ENCODE measurements at places on chromosomes 4 and X.

DNA sequence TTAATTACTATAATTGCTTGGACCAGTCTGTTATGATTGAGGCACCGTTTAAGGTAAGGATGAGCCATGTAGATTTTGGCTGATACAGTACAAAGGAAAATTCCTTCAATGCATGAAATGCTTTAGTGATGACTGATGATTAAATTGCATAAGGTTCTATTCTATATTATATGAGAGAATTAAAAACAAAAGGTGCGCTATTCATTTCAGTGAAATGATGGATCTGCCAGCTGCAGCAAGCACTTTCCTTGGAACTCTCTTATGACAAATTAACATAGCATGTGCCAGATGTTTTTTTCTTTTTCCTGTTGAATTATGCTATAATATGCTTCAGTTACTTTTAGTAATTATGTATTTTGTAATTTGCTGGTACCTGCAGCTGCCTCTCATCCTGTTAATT is 98.5 kb downstream of the JADE1 start:
- no peak for DNase-seq

DNA sequence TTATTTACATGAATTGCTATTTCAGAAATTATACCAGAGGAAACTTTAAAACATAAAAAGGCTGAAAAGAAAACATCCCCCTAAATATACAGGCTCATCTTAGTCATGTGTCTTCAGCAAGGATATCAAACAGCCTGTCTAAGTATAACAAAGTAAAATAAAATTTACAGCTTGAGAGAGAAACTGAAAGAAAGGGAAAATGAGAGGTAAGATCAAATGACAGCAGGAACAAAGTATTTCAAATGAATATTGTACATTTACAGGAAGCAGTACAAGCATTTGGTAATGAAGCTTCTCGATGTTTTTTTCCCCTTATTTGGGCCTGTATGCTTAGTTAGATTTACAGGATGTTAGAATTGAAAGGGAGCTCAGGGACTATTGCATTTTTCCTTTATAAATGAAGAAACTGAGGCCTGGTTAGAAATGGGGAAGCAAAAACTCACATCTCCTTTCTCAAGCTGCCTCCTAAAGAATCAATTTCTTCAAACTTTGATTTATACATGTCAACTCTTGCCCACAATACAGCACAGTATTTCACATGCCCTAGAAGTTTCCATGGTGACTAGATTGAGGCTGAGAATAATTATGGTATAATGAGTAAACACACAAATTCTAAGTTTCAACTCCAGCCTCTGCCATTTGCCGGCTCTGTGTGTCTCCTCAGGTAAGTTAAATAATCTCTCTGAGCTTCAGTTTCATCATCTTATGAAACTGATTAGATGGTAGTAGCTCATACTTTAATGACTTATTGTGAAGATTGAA is 29.3 kb downstream of the DAPP1 start:
- DNase-seq, result no peak

DNA sequence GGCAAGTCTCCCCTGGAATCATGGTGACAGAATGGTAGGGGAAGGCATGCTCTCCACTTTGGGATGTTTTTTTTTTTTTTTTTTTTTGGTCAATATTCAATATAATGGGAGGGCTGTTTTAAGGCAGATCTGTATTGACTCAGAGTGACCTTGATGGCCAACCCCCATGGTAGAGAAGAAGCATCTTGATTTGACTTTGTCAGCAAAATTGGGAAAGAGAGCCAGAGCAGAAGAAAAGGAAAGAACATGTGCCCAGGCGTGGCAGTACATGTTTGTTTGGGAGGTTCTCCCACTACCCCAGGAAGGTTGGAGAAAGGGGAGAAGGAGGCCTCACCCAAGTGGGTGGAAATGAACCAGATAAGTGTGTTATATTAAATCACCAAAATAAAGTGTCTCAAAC is 62.2 kb upstream of the TBC1D9 start:
- DNase-seq, result no peak

- no peak for DNase-seq
Observed at GRCh38 chrX:120014354-120015130, 62.9 kb downstream of the RHOXF2B start.

DNA sequence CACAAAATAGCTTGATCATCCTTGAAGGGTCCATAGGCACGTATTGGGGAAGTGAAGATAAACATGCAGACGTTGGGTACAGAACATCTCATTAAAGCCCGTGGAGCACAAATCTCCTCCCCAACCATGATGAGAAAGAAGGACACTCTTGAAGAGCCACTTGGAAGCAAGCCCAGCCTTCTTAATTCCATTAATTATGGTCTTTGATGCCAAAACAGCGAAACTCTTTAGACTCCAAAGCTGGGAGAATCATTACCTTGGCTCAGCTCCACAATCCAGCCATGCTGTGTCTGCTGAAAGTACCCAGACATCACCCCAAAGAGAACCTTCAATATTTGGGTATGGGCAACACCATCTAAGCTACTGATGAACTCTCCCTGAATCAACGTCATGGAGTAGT is 169.0 kb upstream of the MBNL3 start:
- no peak for DNase-seq

- no peak for DNase-seq
Observed at GRCh38 chrX:49309401-49309981, 6.0 kb downstream of the GAGE10 start.

DNA sequence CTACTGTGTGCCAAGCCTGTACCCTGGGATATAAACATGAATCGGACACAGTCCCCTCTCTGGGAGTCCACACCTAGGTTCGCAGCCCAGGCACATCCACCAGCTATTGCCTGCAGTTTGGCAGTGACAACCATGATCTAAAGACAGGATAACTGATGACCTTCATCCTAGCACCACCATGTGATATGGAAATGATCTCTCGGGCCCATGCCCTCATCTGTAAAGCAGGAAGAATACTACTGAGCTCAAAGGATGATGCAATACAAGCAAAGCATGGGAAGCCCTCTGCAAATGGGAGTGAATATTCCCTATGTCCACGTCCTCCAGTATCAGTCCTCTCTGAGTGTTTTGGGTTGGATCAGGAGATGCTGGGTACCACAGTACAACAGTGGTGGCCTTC is 80.9 kb upstream of the MSX1 start:
- DNase-seq, result no peak

- no peak for DNase-seq
Observed at GRCh38 chr4:176268963-176269362, at the start of gene ASB5. TSS of gene ASB5 (minus strand) at chr4:176269222. CDS start at chr4:176269108, 114 bp downstream.

- no peak for DNase-seq
Observed at GRCh38 chr4:30802622-30803323, 82.6 kb downstream of the PCDH7 start.

- no peak for DNase-seq
Observed at GRCh38 chr4:29861307-29861706, 858.9 kb upstream of the PCDH7 start.

DNA sequence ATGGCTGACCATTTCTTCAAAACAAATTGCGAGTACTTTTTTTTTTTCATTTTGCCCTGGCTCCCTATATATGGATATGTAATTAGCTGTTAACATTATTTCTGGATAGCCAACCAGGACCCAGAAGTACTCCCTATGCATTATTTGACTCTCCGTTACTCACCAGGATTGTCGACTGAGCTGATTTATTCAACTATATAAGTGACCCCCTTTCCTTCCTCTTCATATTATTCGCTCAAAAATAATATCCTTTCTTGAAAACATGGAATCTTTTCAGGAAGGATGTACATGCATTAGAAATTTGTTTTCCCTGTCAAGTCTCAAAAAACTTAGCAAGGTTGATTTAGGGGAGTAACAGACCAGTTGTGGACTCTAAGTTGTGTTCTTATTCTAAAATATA is 114.1 kb upstream of the KLHL4 start:
- DNase-seq, result no peak

GRCh38 chrX:44884944-44885343 is 12.0 kb downstream of the KDM6A start:
- DNase-seq, result no peak

GRCh38 chrX:115949900-115950822 is 220.4 kb upstream of the AGTR2 start:
- no peak for DNase-seq

GRCh38 chr4:7466215-7466614 is 31.5 kb upstream of the PSAPL1 start:
- no peak for DNase-seq

- no peak for DNase-seq
Observed at GRCh38 chrX:12843061-12843667, 23.7 kb upstream of the TLR7 start.

DNA sequence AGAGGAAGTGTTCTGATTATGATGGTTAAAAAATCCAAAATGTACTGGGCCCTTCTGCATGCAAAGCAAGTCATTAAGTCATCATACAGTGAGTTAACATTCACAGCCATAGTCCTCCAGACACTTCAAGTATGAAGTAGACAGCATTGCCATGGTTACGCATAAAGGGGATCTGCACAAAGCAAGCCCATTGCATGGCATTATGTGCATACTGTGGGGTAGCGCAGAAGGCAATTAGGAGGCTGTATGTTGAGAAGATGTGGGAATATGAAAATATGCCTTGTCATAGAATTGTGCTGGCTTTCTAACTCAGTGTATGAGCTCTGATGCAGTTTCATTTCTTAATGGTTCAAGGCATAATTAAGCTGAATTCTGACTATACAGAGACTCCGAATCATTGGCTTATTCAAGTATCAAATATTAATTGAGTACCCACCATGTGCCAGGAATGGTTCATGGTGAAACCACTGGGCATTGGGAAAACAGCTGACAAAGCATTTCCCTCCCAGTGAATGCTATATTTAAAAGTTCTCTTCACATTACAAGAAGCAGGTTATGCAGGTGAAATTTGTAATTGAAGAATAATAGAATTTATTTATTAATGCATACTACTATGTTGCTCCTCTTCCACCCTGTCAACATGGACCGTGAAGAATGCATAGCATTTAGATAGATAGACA is 588.9 kb downstream of the ZNF674 start:
- DNase-seq, result no peak

- DNase-seq, result no peak
Observed at GRCh38 chrX:12802741-12803140, 11.5 kb downstream of the PRPS2 start.

DNA sequence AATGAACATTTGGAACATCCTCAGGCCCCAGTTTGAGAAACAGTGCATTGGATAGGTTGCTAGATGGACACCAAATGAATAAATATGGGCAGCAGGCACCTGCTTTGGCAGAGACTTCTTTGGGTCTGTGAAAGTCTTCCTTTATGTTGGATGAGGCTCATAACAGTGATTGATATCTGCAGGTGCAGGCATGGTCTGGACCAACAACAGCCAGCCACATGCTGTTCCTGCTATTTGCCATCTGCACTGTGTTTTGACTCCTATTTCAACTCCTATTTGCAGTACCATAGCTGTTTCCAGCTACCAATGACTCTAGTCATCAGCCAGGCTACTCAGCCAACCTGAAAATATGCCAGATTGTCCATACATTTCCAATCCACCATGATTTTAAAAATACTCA is 60.9 kb downstream of the ANAPC4 start:
- no peak for DNase-seq

- DNase-seq, result no peak
Observed at GRCh38 chr4:7166237-7166636, 26.1 kb upstream of the SORCS2 start.

DNA sequence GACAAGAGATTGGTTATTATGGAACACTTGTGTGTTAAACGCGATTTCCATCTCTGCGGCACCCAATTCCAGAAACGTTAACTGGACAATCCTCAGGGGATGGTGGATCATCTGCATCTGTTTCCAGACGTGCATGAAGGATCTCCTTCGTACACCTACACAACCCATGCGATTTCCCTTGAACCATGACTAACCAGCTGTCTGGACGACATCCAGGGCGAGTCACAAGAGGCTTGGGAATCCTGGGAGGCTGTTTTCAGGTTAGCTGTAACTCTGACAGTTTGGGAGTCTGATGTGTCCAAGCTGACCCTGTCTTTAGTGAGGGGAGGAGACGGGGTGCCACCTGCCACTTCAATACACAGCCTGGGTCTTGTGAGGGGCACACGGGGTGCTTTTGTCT is 84.5 kb downstream of the GATB start:
- no peak for DNase-seq

- DNase-seq, result no peak
Observed at GRCh38 chrX:50103176-50103575, 97.6 kb downstream of the AKAP4 start.

GRCh38 chrX:31423609-31424189 is 351.9 kb upstream of the FTHL17 start:
- DNase-seq, result no peak

GRCh38 chr4:88320780-88321373 is 36.5 kb upstream of the PPM1K start:
- DNase-seq, result no peak

- DNase-seq, result no peak
Observed at GRCh38 chr4:16289897-16290554, 63.8 kb upstream of the TAPT1 start.

DNA sequence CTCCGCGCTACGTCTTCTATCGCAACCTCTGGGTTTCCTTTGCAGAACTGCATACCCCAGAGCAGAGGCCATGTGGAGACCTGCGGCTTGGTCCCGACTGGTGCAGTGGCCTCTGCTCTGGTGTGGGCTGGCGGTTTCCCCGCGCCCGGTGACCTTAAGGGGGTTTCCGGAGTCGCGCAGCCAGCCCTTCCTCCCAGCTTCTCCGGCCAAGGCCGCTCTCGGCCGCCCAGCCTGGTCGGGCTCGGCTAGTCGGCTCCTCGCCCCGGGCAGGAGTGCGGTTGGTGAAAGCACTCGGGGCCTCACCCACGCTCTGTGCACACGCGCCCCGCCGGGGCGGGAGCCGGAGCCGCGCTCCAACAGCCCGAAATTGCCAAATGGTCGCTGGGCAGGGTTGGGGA is 84.9 kb downstream of the BCOR start:
- DNase-seq, result no peak

DNA sequence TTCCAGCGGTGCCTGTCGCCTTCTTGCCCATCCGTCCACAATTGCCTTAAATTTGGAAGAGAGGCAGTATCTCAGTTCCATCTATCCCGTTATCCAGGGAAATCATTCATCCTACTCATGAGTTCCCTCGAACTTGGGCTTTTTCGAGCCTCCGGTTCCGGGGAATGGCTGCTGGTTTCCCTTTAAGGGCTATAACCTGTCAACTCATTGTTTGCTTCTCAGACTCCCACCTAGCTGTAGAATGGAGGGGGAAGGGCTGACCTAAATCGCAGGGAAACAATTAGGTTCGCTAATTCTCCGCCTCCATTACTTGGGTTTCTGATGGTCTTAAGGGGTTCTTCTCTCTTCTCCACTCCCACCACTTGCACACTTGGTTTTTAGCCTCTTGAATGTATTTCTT is 1.2 kb downstream of the UCHL1 start:
- no peak for DNase-seq

DNA sequence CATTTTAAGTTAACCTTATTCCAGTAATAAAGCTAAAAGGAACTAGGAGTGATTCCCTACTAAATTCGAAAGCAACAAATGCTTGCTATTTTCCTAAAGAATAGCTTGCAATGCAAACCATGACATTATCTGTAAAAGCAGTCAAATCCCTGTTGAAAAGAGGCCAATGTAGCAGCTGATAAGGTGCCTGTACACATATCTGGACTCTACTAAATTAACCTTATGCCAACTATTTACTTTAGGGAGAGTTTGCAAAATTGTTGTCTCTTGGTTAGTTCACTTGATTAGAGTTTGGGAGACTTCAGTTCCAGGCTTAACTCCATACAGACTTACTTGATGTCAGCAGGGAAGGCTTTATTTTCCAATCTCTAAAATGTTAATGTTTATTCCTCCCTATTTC is 6.0 kb downstream of the IL13RA2 start:
- no peak for DNase-seq
